ENCODE measurements at places on chromosomes 13 and 19.

- no peak for DNase-seq
Measured at GRCh38 chr13:110636701-110637201, 21.4 kb downstream of the NAXD start.

GRCh38 chr13:32446220-32446619 is 18.3 kb upstream of the N4BP2L1 start:
- no peak for DNase-seq

- DNase-seq = no peak
Measured at GRCh38 chr13:106528718-106529414, 6.6 kb downstream of the EFNB2 start.

- DNase-seq = no peak
Measured at GRCh38 chr13:114097212-114097892, 35.1 kb downstream of the RASA3 start.

DNA sequence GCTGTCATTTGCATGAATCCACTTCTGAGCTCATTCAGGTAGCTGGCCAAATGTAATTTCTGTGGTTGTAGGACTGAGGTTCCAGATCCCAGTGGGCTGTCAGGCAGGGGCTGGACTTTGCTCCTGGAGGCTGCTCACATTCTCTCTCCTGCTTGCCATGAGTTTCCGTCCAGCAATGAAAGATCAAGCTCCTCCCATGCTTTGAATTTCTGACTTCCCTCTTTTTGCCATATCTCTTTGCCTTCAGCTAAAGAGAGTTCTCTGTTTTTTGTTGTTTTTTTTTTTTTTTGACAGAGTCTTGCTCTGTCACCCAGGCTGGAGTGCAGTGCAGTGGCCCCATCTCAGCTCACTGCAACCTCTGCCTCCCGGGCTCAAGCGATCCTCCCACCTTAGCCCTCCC is 76.9 kb downstream of the ING1 start:
- no peak for DNase-seq

DNA sequence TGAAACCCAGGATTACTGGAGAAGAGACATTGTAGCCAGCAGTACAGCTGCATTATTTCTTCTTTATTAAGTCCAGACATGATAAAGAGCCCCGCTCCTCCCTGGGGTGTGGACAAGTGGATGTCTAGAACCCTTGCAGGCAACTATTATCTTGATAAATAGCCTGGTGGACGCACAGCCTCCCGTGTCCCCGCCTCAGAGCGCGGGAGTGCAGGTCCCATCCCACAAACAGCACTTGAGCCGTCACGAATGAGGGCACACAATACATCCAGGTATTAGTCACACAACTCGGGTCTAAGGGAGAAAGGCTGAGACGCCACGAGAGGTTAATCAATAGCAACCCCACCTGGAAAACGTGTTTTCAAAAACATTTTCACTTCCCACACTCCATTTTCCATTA is 213.2 kb upstream of the SOX1 start:
- DNase-seq = no peak

GRCh38 chr13:32731576-32731975 is 145.3 kb downstream of the PDS5B start:
- DNase-seq = no peak

DNA sequence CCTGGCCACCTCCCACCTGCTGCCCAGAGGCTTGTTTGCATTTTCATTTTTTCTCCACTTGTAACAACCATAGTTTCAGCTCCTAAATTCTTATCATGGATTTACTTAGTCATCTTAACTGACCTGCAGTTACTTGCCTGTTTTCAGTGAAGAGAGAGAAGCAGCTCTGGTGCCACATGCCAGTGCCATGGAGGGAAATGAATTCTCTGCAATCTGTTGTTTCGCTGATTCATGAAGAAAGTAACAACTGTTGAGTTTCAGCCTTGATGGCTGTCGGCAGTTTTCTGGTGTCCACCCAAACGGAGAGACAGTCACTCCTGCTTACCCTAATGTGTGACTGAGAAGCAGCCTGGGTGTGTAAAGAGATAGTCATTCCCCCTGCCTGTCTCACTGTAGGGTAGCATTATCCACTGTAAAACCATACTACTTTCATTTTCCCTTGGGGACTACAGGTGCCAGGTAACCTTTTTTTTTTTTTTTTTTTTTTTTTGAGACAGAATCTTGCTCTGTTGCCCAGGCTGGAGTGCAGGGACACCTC is 116.1 kb downstream of the DNAJC3 start:
- DNase-seq = no peak

GRCh38 chr13:27794368-27794691 is 2.0 kb downstream of the GSX1 start:
- no peak for DNase-seq

Data from inflammatory macrophage treated with lipopolysaccharide for 4 hours (primary cell).